Kidney (tissue), 22 donors: ENCODE measurements at places on chromosomes 3 and 15.

- no peak for DNase-seq
Measured at GRCh38 chr3:55198554-55198953, 270.7 kb upstream of the LRTM1 start.

- DNase-seq: no peak
Measured at GRCh38 chr3:29164825-29165224, 116.0 kb upstream of the RBMS3 start.

DNA sequence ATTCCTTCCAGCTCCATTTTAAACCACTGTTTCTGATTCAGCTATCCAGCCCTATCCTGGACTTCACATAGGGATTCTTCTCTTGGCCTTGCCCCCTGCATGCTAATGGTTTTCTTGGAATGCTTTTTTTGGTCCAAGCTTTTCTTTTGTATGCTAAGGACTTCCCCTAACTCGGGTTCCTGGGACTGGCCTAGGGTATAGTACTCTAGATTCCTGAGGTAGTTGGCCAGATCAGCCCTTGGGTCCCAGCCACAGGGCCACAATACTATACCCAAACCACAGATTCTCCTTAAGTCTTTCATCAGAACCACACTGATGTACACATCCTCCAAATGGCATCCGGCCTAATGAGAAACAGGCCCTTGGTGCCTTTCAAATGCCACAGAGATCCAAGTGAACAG, 2.8 kb downstream of the FYCO1 start:
- DNase-seq: no peak

DNA sequence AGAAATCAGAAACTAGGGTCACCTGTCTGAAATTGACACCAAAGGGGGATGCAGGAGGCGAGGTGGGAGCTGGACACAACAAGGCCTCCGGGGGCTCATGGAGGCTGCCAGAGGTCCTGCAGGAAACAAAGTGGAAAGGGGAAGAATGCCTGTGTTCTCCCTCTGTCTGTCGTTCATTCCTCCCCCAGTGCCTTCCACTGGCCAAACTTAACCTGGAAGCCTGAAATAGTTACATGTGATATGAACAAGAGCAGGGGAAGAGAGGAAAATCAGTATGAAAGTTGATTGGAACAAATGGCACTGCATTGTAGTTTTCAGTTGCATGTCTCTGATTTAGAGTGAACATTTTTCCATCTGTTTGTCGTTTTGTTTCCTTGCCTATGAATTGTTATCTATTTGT, 502.0 kb upstream of the CFAP20DC start:
- no peak for DNase-seq

- DNase-seq: no peak
Measured at GRCh38 chr3:9290566-9290965, 41.1 kb upstream of the SRGAP3 start.

GRCh38 chr3:126548556-126549466, 9.9 kb downstream of the C3orf22 start:
- DNase-seq: no peak

- no peak for DNase-seq
Measured at GRCh38 chr15:69734699-69735098, 282.1 kb downstream of the RPLP1 start.

DNA sequence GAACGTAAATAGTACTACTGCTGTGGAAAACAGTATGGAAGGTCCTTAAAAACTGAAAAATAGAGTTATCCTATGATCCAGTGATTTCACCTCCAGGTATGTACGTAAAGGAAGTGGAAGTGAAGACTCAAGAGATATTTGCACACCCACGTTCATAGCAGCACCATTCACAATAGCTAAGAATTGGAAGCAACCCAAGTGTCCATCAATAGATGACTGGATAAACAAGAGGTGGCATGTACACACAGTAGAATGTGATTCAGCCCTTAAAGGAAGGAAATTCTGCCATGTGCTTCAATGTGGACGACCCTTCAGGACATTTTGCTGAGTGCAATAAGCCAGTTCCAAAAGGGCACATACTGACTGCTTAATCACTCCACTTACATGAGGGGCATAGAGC, 188.3 kb downstream of the APBA2 start:
- DNase-seq: no peak

DNA sequence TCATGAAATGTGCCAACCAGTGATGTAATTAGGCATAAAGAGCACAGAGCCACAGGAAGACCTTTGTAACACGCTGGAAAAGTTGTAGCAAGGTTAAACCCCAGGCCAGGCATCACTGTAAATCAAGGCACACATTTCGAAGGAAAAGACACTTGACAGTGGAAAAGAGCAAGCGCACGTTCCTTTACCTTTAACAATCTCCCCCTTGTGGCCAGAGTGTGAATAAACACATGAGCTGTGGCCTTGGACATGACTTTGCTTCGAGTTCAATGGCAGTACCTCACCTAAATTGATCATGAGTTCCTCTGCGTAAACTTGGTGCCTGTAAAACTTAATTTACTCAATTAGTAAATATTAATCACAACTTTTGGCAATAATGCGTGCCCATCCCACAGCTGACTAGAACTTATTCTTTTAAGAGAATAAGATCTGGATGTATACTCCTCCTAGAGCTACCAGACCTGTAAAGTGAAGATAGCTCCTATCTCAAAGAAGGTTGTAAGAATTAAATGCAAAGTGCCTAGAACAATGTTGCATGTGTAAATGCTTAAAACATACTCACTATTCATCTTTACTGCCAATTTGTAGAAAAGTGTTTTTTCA, 757.0 kb upstream of the NECTIN3 start:
- no peak for DNase-seq

- DNase-seq: peak; percentile 81
Measured at GRCh38 chr15:78347586-78348543, 7.7 kb downstream of the CRABP1 start.

GRCh38 chr3:172142051-172142863, 102.9 kb downstream of the FNDC3B start:
- DNase-seq: peak; percentile 27

DNA sequence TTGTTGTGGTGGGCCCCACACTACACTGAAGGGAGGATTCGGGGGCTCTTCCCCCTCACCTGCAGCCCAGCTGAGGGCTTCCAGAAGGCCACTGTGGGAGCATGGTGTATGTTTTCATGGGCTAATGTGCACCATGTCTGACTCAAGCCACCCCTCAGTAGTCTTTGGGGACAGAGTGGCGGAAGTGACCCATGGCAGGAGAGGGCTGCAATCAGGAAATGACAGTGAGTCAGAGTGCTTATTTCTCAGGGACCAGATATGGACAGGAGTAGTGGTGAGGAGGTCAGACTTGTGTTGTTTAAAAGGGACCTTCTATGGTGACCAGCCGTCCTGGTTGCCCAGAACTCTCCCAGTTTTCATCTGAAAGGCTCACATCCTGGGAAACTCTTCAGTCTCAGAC, 32.8 kb upstream of the SLC9A9 start:
- no peak for DNase-seq

GRCh38 chr3:120693439-120694171, 11.6 kb upstream of the HGD start:
- no peak for DNase-seq

DNA sequence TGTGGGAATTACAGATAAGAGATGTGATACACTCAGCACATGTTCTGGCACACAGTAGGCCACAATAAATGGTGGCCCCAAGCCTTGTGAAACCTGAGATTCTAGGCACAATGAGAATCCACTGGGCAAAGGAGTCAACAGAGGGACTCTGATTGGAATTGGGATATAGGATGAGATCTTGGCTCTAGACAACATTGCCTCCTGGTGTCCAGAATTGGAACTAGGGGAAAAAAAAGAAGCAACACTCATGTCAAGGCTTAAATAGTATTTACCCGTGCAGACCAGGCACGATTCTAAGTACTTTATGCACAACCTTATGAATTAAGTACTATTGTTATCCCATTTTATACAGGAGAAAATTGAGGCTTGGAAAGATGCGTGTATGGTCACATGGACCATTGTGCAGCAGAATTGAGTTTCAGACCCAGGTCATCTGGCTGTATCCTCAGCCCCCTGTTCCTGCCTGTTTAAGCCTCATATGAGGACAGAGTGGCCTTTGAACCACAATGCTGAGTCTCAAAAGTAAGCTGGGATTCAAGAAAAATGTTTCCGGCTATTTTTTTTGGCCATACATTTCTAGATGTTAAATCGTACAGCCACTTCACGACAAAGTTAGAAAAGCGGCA, 124.8 kb downstream of the SV2B start:
- DNase-seq: peak; percentile 19

DNA sequence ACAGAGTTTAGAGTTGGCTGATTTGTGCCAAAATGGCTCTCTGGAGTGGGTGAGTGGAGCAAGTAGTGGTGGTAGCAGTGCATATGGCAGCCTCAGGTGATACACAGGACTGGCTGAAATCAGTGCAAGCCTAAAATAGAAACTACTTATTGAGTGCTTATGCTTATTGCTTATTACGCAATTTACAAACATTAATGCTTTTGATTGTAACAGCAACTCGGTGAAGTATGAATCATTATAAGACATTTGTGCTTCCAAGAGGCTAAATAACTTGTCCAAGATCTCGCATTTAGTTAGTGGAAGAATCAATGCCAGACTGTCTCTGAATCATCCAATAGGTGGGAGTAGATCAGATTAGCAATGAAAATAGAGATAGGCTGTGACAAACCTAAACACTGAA, 353.8 kb downstream of the NAALADL2 start:
- no peak for DNase-seq

- DNase-seq: no peak
Measured at GRCh38 chr3:101939361-101940049, 90.2 kb downstream of the NFKBIZ start.

DNA sequence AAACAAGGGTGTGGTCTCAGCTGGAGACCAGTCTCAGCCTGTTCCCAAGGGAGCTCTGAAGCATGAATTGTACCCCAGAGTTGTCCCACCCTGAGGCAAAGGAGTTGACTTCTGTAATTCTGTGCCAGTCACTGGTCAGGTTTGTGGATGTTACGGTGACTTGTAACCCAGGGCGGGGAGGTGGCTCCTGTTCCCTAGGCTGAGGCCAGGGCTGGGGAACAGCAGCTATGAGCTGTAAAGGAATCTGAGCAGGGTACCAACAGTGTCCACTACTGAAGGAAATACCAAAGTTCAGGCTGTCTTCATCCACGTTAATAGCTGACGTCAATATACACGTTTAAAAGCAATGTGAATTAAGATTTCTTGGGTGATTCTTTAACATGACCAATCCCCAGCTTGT, 266.2 kb downstream of the ABHD5 start:
- DNase-seq: no peak

DNA sequence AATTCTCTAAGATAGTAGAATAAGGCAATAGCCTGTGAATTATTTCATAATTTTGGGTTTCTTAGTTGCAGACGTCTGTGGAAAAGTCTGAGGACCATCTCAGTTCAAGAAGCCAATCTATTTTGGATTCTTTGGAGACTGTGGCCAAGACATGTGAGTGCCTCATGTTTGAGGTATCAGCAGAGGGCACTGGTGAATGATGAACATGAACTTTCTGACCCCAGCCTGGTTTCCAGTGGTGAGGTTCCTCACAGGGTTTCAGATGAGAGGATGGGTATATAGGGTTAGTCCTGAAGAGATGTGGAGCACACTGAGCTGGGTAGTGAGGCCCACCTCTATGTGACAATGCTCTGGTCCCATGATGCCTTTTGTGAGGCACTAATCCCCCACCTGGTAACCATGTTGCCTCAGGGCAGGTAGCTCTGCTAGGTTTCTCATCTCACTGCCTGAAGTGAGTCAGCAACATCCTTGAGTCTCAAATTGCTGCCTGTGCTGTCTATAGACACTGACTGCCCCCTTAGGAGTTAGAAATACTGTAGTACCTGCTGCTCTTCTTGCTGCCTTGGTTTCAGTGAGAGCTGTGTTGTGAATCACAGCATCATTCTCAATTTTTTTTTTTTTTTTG, 32.3 kb downstream of the C3orf62 start:
- DNase-seq: no peak

DNA sequence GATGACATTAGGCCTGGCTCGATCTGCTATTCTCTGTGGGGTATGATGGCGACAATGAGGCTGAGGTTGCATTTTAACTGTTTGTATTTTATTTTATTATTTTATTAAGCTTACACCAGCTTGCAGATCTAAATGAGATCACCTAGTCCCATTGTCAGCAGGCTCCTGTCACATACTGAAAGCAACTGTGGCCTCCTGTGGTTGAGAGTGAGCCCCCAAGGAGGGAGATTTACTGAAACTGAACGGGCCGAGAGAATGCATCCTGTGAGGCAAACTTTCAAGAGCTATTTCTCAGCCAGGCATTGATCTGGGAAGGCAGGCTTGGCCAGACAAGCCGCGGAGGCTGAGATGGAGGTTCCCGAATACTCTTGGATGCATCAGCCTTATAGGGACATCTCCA, 210.4 kb upstream of the ARRDC4 start:
- no peak for DNase-seq

GRCh38 chr3:141257961-141258360, 26.3 kb downstream of the PXYLP1 start:
- DNase-seq: no peak

DNA sequence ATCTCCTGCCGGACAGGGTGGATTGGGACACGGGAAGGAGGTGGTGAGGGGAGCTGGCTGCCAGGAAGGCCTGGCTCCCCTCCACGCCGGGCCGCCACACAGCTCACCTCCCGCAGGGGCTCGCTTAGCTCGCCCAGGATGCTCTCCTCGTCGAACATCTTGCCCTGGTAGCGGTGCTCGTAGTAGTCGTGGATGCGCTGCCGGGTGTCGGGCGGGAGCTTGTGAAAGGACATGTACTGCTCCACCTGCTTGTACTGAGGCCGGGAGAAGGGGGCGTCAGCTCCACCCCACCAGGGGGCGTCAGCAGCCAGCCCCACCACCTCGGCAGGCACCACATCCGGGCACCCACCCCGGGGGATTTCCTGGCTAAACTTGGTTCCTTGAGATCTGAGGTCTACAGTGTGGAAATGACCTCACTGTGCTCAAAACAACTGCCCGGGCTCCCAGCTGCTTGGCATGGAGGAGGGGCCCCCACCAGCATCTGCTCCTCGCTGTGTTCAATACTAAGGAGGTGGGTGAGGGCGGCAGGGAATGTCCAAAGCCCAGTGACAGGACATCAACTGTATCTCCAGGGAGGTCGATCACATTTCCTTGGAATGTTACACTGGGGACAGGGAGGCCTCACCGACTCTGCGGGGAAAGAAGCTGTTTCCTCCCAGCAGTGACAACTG, 43.4 kb downstream of the HCN4 start:
- DNase-seq: no peak

DNA sequence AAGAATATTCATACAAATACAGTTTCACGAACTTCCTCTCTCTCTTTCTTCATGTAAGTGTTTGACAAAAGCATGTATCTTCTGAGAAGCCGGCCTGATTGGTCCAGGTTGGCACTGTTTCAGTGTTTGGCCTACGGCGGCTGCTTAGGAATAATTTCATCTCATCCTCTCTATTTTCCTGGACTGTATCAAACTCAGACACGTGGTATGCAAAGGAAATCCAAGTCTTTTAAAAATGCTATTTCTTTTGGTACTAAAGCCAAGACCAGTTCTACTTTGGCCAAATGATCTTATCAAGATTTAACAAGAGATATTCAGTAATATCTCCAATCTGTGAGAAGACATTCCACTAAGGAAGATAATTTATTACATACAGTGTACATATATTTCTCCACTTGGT, 152.8 kb downstream of the TIGIT start:
- no peak for DNase-seq
